Type B pancreatic cell (in vitro differentiated cells): ENCODE measurements at places on chromosomes 13 and 19. TPM values are rescaled to one million over a fixed set of nuclear protein-coding genes. Genes with fewer than 3 reads are reported as not detected.

Gene HSPB6
- total RNA-seq, result 0.43 and 0.60 TPM in 2 replicates

Gene KLK14
- total RNA-seq, result 0.29 and 0.43 TPM in 2 replicates

Gene OR7C1
- not detected in 2 replicates for total RNA-seq

Gene CYP4F8
- not detected in 2 replicates for total RNA-seq

Gene ALOX5AP
- total RNA-seq, result 0.31 TPM in 1 of 2 replicates, not detected in the other

Gene NKPD1
- total RNA-seq, result 0.56 and 1.3 TPM in 2 replicates

Gene SOX1
- 0.17 and 1.3 TPM in 2 replicates for total RNA-seq

- DNase-seq, result peak; percentile 59
These were observed 55.7 kb downstream of the GGACT start for GRCh38 chr13:100532836-100533435.

DNA sequence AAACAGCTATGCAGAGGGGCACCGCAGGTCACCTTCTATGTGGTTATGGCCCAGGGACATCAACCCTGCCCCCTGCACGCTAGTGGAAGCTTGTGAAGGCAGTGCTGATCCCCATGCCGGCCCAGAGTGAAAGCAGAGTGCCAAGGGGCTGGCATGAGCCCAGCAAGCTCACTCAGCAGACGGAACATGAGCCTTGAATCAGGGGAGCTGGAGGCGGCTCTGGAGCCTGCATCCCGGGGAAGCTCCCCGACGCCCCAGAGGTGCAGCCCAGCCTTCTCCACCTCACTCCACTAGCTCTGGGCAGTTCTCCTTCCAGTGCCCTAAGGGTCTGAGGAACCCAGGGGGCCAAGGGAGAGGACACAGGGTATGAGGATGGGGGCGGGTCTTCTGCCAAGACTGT, 19.0 kb upstream of the ISYNA1 start:
- DNase-seq, result no peak

DNA sequence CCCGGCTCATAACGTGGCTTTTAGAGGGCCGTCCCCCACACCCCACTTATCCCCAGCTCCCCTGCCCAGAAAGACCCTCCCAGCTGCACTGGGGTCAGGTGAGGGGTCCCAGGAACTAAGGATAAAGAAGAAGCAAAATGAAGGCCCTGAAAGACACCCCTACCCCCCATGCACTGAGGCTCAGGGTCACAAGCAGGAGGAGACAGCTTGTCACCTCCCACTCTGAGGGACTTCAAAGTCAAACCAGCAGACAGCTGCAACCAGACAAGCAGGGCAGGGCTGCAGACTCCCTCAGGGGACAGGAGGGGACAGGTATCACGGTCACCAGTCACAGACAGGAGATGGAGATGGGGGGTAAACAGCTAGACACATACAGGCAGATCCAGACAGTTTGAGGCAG, 6.1 kb upstream of the NANOS3 start:
- DNase-seq, result no peak

- no peak for DNase-seq
These were observed 33.6 kb upstream of the LPAR6 start for GRCh38 chr13:48446464-48446863.

DNA sequence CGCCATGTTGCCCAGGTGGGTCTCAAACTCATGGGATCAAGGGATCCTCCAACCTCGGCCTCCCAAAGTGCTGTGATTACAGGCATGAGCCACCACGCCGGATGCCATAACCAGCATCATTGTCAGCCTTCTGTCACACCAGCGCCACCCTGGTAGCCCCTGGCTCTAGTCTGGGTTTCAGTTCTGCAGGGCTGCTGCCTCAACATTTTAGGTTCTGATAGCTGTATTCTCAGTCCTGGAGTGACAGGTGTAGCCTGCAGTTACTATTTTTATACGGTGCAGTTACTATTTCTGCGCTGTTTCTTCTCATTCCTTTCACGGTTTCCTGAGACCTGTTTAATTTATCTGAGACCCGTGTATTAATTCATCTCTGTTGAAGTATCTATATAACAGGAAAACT, 57.1 kb downstream of the TRPM4 start:
- no peak for DNase-seq

- DNase-seq, result no peak
These were observed 251.2 kb upstream of the SGCG start for GRCh38 chr13:22929381-22930126.

- no peak for DNase-seq
These were observed 125.5 kb upstream of the TRPC4 start for GRCh38 chr13:37995092-37995491.

DNA sequence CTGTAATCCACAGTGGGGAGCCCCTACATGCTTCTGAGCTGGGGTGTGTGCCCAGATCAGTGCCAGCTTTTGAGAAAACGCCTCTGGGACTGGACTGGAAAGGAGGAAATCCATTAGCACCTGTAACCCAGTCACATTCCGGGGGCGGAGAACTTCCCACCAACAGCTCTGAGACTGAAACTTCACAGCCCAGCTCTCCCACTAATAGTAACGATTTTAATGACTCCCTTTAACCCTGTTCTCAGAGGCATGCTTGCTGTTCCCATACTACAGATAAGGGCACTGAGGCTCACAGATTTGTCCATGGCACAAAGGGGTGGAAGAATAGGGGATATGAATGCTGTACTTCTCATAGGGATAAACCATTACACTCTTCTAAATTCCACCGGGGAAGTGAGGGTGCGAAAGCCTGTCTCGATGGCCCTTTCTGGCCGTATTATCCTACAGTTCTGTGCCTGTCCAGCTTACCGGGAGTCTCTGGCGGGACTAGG, 851 bp downstream of the FBXO46 start:
- no peak for DNase-seq

DNA sequence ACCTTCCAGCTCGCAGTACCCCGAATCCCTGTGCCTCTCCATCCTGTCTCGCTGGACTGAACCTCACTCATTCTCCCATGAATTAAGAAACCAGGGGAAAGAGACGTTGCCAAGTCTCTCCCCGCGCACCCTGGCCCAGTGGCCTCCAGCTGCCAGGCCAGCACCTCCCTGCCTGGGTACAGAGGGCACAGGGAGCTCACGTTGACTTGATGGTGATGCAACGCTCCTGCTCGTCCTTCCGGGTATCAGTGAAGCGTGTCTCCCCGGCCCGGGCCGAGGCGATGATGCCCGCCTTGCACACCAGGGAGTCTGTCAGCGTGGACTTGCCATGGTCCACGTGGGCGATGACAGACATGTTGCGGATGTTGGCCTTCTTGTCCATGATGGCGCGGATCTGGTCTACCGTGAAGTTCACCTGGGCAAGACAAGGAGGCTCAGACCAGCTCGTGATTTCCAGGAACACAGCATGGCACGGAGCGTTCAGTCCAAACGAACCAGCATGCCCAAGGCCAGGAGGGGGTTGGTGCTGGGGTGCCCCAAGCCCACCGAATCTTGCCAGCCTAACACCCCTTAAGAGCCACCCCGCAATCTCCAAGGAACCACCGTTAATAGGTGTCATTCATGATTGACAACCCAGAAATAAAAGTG, 1.2 kb downstream of the EEF2 start:
- no peak for DNase-seq

GRCh38 chr13:103731959-103732358, 665.7 kb upstream of the SLC10A2 start:
- no peak for DNase-seq

DNA sequence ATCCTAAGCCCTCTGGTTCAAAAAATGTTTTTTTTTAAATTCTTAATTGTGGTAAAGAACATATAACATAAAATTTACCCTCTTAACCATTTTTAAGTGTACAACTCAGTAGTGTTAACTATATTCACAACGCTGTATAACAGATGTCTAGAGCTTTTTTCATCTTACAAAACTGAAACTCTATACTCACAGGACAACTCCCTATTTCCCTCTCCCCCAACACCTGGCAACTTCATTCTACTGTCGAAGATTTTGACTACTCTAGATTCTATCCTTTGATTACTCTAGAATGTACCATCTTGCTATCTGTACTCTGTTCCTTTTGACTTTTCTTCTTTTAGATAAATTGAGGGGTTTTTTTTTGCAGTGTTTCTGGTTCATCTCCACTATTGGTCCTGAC, 200.4 kb downstream of the KLF12 start:
- DNase-seq, result no peak

- DNase-seq, result no peak
These were observed 647 bp downstream of the RNF225 start for GRCh38 chr19:58395979-58396627.

- DNase-seq, result no peak
These were observed 18.0 kb downstream of the AKAP8L start for GRCh38 chr19:15400521-15401396.

- DNase-seq, result no peak
These were observed 12.2 kb downstream of the THSD1 start for GRCh38 chr13:52393572-52394357.

DNA sequence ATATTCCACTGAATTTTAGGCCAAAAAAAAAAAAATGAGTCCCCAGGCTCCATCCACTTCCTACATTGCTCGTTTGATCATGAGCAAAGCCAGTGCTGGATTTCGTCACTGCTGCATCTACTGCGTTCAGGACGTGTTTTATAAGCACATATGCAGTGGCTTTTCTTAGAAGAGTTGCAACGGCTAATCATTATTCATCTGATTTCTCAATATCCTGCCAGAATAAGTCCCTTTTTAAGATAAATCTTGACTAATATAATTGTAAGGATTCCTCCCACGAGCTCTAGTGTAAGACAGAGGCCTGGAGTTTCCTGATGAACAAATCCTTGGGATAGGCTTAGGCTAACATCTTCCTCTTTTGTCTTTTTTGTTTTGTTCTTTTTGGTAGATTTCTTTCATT, 19.5 kb downstream of the FAM124A start:
- no peak for DNase-seq

GRCh38 chr13:66328476-66328875, 901.7 kb downstream of the PCDH9 start:
- DNase-seq, result no peak

- peak; percentile 57 for DNase-seq
These were observed 104.0 kb downstream of the SOX1 start for GRCh38 chr13:112170823-112171569.

- DNase-seq, result no peak
These were observed 357.8 kb downstream of the DCT start for GRCh38 chr13:94121686-94122085.

DNA sequence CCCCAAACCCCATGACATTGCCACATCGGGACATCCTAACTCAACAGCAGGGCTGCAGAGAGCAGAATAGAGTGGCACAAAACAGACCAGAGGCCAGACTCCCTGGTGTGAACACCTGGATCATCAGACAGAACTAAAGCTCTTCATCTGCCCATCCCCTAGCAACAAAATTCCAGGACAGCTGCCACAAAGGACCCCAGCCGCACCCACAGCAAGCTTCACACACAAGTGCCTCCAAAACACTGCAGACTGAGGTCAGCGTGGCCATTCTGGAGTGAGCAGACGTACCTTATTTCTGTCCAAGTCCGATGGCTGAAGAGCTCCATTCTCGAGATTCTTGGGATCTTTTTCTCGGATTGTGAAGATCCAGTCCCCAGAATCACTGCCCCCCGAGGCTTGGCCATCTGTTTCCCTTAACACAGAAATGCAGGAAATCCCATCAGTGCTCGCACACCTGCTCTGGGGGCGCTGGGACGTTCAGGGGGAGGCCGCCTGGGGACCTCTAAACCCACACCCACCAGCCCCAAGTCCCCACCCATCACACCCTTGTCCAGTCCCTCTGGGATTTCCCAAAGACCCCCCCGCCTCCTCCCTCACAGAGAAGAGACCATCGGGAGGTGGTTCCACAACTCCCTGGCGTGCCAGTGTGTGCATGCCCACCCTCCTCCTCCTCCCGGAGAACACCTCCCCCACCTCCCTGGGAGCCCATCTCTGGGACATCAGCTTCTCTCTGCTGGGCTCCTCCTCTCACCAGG, 115.2 kb downstream of the STK24 start:
- no peak for DNase-seq

DNA sequence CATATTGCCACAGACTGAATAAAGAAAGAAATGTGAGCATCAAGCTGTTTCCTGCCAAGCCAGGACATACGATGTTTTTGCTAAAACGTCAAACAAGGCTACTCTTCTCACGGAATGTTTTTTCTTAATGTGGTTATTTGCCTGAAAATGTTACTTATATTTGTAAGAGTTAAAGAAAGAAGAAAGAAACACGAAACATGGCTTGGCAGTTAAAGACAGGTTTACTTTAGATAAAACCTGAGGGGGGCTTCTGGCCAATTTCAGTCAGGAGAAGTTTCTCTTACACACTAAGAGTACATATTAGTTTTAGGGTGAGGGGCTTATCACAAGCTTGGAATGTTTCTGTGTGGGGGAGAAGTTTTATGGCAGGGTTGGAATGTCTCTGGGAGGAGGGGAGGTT, 4.4 kb upstream of the OR10H4 start:
- DNase-seq, result no peak

GRCh38 chr13:28282451-28282850, 144.1 kb downstream of the PAN3 start:
- DNase-seq, result no peak

DNA sequence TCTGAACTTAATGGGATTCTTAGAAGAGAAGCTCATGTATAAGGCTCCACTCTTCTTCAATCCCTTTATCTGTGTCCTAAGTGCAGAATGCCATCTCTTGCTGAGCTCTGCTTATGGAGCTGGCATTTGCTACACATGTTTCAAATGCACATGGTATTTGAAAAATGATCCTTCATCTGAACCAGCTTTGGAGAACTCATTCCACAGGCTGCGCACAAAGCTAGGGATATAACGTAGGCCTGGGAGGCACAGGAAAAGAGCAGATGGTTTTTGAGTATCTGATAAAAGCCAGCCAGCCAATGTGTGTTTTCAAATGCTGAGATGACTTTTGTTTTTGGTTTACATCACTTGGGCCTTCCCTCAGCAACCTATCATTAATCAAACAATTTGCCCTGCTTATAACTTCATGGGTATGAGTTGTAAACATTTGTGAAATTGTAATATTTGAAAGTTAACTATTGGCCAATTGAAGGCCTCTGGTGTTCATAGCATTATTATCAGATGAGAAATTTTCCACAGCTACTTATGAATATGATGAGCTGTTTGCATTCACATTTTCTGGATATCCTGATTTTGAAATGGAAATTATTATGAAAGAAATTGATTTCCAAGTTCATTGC, 729.0 kb downstream of the FGF9 start:
- no peak for DNase-seq

GRCh38 chr13:113785051-113786010, 26.3 kb downstream of the TMEM255B start:
- DNase-seq, result no peak

GRCh38 chr13:46383383-46383782, 3.7 kb downstream of the RUBCNL start:
- DNase-seq, result no peak

DNA sequence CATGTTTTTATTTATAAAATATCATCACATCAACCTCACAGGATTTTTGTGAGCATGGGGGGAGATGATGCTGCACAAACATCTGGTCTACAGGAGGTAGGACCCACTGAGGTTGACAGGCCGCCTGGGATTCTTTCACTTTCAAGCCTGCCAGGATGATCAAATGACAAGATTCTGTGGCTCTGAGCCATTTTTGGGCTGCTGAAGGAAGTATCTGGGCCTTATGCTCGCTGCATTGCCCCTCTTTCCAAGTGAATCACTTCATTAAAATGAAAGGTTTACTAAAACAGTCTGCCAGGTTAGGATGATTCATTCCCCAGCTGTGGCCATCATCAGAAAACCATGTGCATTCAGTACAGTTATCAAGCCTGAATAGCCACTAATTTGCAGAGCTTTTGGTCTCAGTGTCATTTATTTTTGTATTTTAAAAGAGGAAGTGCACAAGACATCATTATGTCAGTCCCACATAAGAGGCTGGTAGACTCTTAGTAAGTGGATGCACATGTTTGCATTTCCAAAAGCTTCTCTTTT, 34.4 kb downstream of the STARD13 start:
- DNase-seq, result no peak
